ENCODE measurements at places on chromosomes 11 and 22.

- DNase-seq: no peak
Observed at GRCh38 chr11:8717544-8717875, 34.9 kb downstream of the RPL27A start.

DNA sequence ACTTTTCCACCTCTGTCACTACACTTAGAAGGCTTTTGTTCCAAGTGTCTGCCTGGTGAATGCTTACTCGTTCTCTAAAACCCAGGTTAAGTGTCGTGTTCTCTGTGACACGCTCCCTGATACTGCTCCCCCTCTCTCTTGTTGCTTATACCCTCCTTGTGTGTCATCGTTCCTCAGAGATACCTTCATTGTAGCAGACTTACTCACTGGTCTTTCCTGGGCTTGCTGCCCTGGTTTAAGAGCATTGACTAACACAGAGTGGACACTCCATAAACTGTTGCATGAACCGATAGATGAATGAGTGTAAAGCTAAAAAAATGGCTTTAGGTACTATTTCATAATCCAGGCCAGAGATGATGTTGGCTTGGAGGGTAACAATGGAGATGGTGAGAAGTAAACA is 171.3 kb downstream of the GRIK4 start:
- DNase-seq: no peak

DNA sequence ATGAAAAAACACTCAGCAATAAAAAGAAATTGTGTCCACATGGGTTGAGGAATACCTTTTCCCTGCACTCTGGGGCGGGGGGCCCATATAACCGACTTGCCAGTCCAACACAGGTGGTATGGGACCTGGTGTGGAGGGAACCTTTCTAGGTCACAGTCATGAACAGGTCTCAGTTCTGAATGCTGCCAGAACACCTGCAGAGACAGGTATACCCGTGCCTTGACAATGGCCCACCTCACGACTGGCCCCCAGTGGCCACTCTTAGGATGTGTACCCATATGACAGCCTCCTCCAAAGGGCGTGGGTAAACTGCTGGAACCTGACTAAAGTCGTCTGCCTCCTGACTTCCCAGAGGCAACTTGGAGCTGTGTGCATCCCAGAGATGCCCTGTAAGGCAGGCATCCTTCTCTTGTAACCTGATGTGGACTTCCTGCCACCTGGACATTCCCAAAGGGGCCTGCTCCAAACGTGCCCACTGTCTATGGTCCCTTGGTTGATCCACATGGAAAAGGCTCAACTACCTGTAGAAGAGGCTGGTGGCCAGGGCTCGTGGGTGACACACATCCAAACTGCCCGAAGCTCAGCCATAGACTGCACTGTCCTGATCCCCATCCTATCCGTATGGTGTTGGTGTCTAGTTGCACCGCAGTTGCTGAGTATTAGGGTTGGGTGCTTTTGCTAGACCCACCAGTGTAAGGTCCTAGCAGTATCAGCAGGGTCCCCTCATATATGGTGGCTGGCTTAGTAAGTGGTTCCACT is 859.3 kb downstream of the BRD1 start:
- no peak for DNase-seq

DNA sequence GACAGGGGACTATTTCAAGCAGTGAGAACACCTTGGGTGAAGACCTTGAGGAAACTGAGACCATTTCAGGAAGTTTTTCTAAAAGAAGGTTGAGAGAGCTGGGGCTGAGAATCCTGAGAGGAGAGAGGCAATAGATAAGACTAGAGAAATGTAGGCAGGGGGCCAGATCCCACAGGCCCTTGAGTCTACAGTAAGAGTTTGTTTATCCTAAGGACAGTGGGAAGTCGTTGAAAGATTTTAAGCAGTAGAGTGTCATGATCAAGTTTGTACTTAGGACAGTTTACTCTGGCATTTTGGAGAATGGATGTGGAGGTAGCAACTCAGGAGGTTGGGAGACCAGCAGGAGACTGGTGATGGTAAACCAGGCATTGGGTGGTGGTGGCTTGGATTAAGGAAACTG is 17.1 kb downstream of the HSD17B12 start:
- no peak for DNase-seq

GRCh38 chr11:10908215-10908951 is 50.5 kb upstream of the ZBED5 start:
- no peak for DNase-seq

DNA sequence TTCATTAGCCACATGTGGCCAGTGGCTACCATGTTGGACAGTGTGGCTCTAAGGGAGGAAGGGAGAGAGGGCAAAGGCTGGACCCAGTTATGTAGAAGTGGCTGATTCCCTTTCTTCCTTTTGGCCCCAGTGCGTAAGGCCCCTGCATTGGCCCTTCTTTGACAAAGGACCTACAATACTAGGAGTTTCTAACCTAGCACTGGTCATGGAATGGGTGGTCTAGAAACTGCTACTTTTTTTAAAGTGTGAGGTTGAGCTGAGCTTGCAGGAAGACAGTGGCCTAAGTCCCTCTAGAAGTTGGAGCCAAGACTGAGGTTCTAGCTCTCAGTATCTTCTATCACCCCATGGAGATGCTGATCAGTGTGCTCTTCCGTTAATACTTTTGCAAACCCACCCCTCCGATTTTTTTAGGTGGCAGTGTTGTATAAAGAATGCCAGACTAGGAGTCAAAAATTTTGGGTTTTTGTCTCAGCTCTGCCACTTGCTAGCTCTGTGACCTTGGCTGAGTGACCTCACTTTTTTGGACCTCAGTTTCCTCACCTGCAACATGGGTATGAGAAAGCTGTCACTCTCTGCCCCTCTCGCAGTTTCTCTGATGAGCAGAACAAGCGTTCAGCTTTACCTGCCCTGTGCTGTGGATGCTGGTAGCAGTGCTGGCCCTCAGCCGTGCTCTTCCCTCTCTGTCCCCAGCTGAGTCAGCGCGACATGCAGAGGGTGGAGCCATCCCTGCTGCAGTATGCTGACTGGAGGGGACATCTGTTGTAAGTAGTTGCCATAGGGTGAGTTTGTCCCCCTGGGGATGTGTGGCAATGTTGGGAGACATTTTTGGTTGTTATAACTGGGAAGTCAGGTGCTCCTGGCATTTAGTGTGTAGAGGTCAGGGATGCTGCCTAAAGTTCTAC is 6.9 kb downstream of the ACCS start:
- DNase-seq: no peak

DNA sequence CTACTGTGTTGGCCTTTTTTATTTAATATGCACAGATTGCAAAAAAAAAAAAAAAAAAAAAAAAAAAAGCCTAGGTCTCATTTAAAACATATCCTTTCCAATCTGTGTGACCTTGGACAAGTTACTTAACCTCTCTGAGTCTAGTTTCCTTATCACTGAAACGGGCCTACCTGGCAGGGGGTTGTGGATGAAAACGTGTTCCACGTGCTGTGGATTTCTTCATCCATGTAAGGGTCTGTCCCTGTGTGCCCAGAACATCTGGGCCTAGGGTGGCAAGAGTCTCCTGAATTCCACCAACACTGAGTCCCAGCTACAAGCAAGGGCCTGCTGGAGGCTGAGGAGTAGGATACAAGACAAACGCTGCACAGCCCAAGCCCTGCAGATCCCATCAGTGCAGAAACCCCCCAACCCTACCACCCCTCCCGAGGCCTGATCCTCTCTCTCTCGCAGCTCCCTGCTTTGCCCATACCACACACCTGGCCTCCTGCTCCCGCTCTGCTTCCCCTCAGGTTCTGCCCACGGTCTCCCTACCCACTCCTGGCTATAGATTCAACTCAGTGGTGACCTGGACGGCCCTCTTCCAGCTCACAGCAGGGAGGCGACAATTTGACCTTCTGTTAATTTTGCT is 4.7 kb upstream of the GNAZ start:
- no peak for DNase-seq

GRCh38 chr11:131246156-131246555 is 124.3 kb upstream of the NTM start:
- DNase-seq: no peak

GRCh38 chr11:20373147-20373546 is 9.6 kb downstream of the HTATIP2 start:
- no peak for DNase-seq

DNA sequence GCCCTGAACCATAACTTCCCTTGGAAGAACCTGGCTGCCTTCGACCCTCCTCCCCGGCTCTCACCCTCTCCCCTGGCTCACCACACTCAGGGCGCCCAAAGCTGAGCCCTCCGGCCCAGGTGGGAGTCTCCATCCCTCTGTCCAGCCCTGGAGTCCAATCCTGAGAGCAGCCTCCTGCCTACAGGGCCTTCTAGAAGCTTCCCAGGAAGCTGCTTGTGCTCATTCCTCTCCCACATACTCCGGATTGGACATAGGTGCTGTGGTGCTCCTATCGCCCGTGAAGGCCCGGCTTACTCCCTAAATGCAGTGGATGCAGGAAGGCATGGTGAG is 1332.0 kb downstream of the BRD1 start:
- DNase-seq: no peak

- no peak for DNase-seq
Observed at GRCh38 chr11:107744736-107745135, 32.9 kb upstream of the SLN start.

- DNase-seq: no peak
Observed at GRCh38 chr22:21031545-21032036, 770 bp downstream of the SLC7A4 start.

DNA sequence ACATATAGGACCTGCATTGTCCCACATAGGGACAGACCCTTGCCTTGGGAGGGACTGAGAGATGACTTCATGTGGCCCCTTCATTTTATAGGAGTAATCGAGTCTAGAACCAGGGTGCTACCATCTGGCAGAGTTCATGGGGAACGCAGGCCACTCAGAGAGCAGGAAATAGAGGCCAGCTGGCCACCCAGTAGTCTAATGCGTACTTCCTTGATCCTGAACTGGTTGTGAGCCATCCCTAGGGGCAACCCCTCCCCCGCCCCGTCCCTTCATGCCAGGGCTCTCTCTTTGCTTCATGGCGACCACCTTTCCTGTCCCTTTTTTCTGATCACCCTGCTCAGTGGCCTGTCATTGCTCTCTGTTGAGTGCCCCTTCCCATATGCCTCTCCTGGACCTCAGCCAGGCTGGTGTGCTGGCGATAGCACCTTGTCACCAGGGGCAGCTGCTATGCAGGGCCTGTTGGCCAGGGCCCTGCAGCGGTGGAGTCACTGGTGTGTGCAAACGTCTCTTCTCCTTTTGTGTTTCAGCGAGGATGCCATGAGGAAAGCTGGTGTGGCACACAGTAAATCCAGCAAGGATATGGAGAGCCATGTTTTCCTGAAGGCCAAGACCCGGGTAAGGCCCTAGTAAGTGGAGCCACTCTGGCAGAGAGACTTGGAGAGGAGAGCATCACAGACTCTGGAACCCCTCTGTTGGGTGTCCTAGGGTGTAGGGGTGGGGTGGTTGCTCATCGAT is 29.3 kb downstream of the MED15 start:
- DNase-seq: no peak

DNA sequence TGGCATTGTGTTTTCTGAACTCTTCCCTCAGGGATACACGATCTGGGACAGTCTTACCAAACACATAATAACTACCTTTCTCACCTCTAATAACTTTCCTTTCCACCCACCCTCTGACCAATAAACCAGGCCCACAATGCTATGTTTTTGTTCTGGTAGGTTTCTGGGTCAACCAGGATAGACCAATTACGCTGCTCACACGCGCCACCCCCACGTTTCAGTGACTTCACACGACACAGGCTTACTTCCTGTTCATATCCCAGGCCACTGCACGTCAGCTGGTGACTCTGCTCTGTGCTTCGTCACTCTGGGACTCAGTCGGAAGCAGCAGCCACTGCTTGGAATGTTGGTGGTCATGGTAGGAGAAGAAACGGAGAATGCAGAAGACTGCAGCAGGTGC is 2.5 kb downstream of the KRTAP5-4 start:
- no peak for DNase-seq

DNA sequence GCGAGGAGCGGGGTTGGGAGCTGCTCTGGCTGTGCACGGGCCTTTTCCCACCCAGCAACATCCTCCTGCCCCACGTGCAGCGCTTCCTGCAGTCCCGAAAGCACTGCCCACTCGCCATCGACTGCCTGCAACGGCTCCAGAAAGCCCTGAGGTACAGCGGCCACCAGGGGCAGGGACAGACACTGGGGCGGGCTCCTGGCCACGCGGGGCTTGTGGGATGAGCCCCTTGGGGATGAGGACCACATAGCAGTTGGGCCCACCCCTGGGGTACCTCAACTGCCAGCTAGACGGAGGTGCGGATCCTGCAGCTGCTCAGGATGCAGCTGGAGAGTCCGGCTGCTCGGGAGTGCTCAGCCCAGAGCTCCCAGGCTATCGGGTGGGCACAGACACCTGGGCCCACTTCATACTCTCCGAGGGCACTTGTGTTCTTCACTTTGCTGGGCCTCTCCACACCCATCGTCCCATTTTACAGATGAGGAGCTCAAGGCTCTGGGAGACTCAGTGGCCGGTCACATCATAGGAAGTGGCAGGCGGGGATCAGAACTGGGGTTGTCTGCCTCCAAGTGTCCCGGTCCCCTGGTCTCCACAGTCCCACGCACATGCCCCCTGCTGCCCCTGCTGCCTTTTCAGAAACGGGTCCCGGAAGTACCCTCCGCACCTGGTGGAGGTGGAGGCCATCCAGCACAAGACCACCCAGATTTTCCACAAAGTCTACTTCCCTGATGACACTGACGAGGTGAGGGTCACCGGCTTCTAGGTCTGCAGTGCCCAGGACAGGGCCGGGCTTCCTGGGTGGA is 77.6 kb downstream of the MYO7A start:
- no peak for DNase-seq

DNA sequence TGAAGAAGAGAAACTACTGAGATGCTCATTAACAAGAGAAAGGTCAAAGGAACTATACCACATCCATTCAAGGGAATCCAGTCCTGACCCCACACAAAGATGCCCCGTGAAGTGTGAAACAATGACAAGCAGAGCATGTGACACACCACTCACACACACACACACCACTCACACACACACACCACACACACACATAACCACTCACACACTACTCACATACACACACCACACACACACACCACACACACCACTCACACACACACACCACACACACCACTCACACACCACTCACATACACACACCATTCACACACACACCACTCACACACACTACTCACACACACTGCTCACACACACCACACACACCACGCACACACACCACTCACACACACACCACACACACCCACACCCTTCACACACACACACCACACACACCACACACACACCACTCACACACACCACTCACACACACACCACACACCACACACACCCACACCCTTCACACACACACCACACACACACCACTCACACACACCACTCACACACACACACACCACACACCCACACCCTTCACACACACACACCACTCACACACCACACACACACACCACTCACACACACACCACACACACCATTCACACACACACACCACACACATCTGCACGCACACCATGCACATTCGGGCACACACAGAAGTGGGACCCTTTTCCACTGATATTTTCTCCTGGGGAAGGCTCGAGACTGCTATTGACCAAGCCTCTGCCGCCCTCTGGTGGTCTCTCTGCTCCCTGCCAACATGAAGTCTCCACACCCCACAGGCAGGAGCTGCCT is 32.0 kb upstream of the COMT start:
- no peak for DNase-seq

- DNase-seq: no peak
Observed at GRCh38 chr11:11265994-11266606, 87.0 kb downstream of the CSNK2A3 start.

GRCh38 chr11:73252577-73253191 is 19.5 kb upstream of the P2RY6 start:
- no peak for DNase-seq

- DNase-seq: no peak
Observed at GRCh38 chr22:38689651-38690050, 7.9 kb downstream of the TOMM22 start.

- no peak for DNase-seq
Observed at GRCh38 chr11:104043678-104044239, 7.3 kb downstream of the DDI1 start.

Data from cortex of kidney (tissue), 1 donor.